HT1080 (cell line): ENCODE measurements at places on chromosomes 5 and 9. TPM values are rescaled to one million over a fixed set of nuclear protein-coding genes. Genes with fewer than 3 reads are reported as not detected.

The HOMER1 gene
- 6.1 and 9.5 TPM in 2 replicates for total RNA-seq

The CAMK2A gene
- not detected in 2 replicates for total RNA-seq

The IFNA14 gene
- not detected in 2 replicates for total RNA-seq

The CATSPER3 gene
- total RNA-seq = 0.13 and 0.30 TPM in 2 replicates

The DNLZ gene
- 36.6 and 44.0 TPM in 2 replicates for total RNA-seq

The AIF1L gene
- total RNA-seq = 0.50 and 1.0 TPM in 2 replicates

The CCL27 gene
- total RNA-seq = 0.26 TPM in 1 of 2 replicates, not detected in the other

The CDX1 gene
- total RNA-seq = not detected in 2 replicates

The PCDHGA3 gene
- 0.10 and 0.14 TPM in 2 replicates for total RNA-seq

The CMYA5 gene
- 0.06 and 0.17 TPM in 2 replicates for total RNA-seq

The BTNL3 gene
- not detected in 2 replicates for total RNA-seq

- no peak for DNase-seq
Observed at GRCh38 chr9:134902936-134903335, 14.8 kb downstream of the FCN1 start.

- DNase-seq = no peak
Observed at GRCh38 chr9:128399861-128400260, 20.8 kb upstream of the CERCAM start.

DNA sequence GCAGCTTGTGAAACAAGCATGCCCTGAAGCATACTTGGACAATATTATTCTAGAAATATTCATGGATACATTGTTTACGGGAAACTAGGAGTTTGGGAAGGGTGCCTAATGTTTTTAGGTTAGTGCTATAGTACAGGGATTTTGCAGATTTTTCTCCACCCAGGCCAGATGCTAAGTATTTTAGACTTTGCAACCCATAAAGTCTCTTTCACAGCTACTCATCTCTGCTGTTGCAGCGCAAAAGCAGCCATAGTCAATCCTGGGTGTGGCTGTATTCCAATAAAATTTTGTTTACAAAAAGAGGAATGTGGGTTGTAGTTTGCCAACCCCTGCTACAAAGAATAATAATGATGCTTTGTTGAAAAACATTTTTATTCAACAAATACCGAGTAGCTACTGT lies 106.2 kb downstream of the CEMIP2 start:
- DNase-seq = no peak

- DNase-seq = peak; percentile 76
Observed at GRCh38 chr9:134058716-134059115, 9.1 kb downstream of the BRD3 start.

GRCh38 chr5:39190311-39191102 lies 28.9 kb downstream of the FYB1 start:
- no peak for DNase-seq

DNA sequence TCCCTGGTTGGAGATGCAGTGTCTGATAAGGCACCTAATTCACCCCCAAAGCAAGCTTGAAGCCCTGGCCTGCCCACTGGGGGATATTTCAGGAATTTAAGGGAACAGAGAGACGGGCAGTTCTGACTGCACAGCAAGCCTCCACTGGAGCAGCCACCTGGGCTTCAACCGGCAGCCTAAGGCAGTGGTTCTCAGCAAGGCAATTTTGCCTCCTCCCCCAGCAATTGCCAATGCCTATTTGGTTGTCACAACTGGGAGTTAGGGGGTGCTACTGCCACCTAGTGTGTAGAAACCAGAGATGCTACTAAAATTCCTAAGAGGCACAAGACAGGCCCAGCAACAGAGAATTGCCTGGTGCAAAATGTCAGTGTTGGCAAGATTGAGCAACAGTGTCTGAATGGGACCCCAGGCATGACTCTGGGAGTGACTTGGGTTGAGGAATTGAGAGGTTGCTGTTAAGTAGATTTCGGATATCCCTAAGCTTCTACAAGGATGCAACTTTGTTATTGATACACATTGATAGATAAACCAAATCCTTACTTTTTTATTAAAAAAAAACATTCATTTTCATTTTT lies 58.7 kb upstream of the CTSL start:
- peak; percentile 36 for DNase-seq

- peak; percentile 5 for DNase-seq
Observed at GRCh38 chr9:72006501-72006900, 53.9 kb downstream of the C9orf57 start.

- DNase-seq = peak; percentile 74
Observed at GRCh38 chr5:57986761-57987341, 473.0 kb downstream of the PLK2 start.

DNA sequence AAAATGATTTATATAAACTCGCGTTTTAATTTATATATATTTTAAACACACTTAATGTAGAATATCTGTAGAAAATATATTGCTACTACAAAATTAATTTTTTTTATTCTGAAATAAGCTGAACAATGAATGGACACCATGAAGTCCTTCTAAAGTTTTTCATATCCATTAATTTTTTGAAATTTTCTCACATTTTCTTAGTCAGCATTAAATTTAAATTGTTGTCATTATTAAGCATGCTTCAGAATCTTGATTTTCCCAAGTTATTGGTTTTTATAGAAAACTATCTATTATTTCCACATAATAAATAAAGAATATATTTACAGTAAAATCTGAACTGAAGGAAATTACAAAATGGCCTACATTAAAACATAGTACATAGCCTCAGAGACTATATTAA lies 1314.9 kb upstream of the CDH6 start:
- no peak for DNase-seq

GRCh38 chr5:53678981-53679660 lies 118.7 kb downstream of the NDUFS4 start:
- no peak for DNase-seq

GRCh38 chr5:136484808-136485325 lies 119.5 kb upstream of the TRPC7 start:
- DNase-seq = no peak

DNA sequence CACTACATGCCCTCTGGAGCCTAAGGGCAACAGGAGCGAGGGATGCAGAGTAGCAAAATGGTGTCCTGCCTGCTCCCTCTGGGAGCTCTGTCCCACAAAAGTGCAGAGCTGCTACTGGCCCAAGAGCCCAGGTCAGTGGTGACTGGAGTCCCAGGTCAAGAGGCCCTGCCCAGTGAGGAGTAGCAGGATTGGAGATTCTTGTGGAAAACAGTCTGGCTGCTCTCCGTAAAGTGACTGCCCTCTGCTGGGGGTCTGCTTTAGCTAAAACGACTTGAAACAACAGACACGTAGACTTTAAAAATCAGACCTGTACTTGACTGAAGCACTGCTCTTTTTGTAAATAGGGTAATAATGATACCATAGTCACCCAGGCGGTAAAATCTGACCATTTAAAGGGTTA lies 917.0 kb downstream of the MAT2B start:
- DNase-seq = peak; percentile 36

- peak; percentile 95 for DNase-seq
Observed at GRCh38 chr9:137411645-137412380, 11.1 kb downstream of the EXD3 start.

DNA sequence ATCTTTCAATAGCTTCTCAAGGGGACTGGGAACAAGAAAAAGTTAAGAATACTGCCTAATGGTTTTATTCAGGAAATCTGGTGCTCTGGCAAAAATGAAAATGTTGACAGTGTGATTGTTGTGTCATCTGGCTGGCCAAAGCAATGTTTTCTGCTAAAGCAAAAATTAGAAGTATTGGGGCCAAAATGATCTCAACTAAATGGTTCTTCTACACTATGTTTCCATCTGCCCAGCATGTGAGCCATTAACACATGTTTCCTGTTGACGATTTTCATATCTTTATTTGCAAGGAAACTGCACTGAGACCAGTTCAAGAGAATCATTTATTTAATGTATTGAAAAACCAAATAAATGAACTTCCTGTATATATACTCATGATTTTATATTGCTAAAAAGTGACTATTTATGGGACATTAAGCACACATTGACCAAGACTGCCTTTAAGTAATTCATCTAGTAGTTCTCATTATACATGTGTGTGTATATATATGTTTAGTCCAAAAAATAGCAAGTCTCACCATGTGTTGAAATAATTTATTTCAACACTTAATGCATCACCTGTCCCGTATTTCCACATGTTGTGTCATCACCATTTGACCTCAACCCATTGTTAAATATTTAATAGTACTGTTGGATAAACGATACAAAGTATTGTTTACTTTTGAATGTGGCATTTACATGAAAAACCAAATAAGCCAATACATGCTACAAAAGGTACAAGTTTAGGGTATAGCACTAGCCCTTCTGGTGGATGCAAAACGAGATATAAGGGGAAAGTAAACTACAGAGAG lies 7.5 kb upstream of the FST start:
- no peak for DNase-seq
